GM12878 (cell line): ENCODE measurements at places on chromosomes 7 and 10. TPM values are rescaled to one million over a fixed set of nuclear protein-coding genes. Genes with fewer than 3 reads are reported as not detected.

Gene SLC39A12
- polyA plus RNA-seq: 0.47 and 0.54 TPM in 2 replicates

Gene NPSR1
- polyA plus RNA-seq: not detected in 2 replicates

Gene MYH16
- polyA plus RNA-seq: 0.31 and 0.33 TPM in 2 replicates

Gene TMEM176A
- not detected in 2 replicates for polyA plus RNA-seq

Gene SEMA3E
- 0.78 and 1.6 TPM in 2 replicates for polyA plus RNA-seq

Gene KCND2
- polyA plus RNA-seq: 5.8 and 6.2 TPM in 2 replicates

Gene AOAH
- 0.32 and 0.89 TPM in 2 replicates for polyA plus RNA-seq

Gene PRF1
- polyA plus RNA-seq: 0.88 and 1.4 TPM in 2 replicates

Gene SEMA3A
- polyA plus RNA-seq: 0.01 and 0.17 TPM in 2 replicates

Gene OPN4
- not detected in 2 replicates for polyA plus RNA-seq

Gene CELF2
- 117 and 123 TPM in 2 replicates for polyA plus RNA-seq

Gene SPRN
- 0.96 and 1.1 TPM in 2 replicates for polyA plus RNA-seq

- H3K27ac ChIP-seq: no peak overlapping the region
- no peaks in the 10 kb centered on the region for H3K27me3 ChIP-seq
- no peaks in the 10 kb centered on the region for H3K4me1 ChIP-seq
- no peak for DNase-seq
These were observed 125.4 kb downstream of the ADK start for GRCh38 chr10:74276416-74276815.

DNA sequence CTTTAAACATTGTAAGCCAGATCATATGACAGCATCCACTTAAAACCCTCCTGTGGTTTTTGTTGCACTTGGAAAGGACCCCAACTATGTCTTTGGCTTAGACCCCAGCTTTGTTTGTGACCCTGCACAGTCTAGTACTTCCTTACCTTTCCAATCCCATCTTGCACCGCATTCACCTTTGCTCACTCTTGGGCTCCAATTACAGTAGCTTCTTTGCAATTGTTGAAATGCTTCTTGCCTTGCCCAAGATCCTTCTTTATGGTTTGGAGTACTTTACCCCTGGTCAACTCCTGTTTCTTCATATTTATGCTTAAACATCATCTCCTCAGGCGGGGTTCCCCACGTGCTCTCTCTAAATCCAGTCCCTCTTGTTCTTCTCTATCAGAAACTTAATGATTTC, 162.6 kb downstream of the PTEN start:
- H3K27ac ChIP-seq: no peak overlapping the region
- DNase-seq: no peak
- H3K36me3 ChIP-seq: no peaks in the 10 kb centered on the region
- no peaks in the 10 kb centered on the region for H3K27me3 ChIP-seq
- H3K4me3 ChIP-seq: no peak overlapping the region

GRCh38 chr10:10332786-10333185, 684.9 kb upstream of the CELF2 start:
- H3K36me3 ChIP-seq: no peaks in the 10 kb centered on the region
- no peak overlapping the region for H3K27ac ChIP-seq
- no peaks in the 10 kb centered on the region for H3K4me1 ChIP-seq
- no peak for DNase-seq
- H3K27me3 ChIP-seq: no peaks in the 10 kb centered on the region; the same call in 1 of the 2 replicates

- H3K27ac ChIP-seq: no peak overlapping the region
- no peaks in the 10 kb centered on the region for H3K4me1 ChIP-seq
- no peak for DNase-seq
These were observed 1.6 kb downstream of the GHRHR start for GRCh38 chr7:30965372-30965771.

DNA sequence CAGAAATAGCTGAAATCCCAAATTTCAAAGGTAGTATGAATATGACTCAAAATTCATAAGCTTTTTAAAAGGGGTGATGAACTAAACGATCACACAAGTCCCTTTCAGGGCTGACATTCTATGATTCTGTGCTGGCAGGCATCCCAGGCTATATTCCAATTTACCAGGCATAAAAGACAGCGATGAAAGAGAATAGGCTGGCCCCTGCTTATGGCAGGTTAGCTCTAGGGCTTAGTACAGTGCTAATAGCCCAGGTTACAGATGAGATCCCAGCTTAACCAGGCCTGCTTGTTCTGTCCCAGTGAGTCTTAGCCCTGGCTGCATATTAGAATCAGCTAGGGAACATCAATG, 56.4 kb downstream of the CDHR3 start:
- peaks cover 24% of the 10 kb centered on the region for H3K4me1 ChIP-seq
- no peak overlapping the region for H3K27ac ChIP-seq
- no peak for DNase-seq
- H3K27me3 ChIP-seq: no peaks in the 10 kb centered on the region

DNA sequence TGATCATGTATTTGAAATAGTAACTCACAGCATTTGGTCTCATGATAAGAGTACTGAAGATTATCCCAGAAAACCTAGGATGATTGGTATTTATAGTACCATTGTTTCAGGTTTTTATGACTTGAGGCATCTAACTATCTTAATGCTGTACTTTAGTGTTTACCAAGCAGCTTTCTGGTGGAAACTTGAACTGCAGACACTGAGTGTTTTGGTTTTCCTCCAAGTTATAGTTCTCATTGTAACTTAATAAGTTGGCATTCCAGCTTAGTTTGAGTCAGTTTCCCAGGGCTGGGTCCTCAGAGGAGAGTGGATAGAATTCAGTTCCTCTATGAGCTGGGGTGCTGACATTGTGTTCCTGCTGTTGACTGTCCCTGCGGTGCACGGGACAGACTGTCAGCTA, 50.4 kb downstream of the SEC23IP start:
- H3K27ac ChIP-seq: no peak overlapping the region
- no peaks in the 10 kb centered on the region for H3K4me1 ChIP-seq
- no peak overlapping the region for H3K4me3 ChIP-seq
- no peaks in the 10 kb centered on the region for H3K27me3 ChIP-seq

- H3K36me3 ChIP-seq: no peaks in the 10 kb centered on the region; the same call in 1 of the 2 replicates
- H3K27me3 ChIP-seq: no peaks in the 10 kb centered on the region
- no peak overlapping the region for H3K27ac ChIP-seq
- no peak overlapping the region for H3K4me3 ChIP-seq
- DNase-seq: peak; percentile 63
- H3K4me1 ChIP-seq: peaks cover 39% of the 10 kb centered on the region
These were observed 26.5 kb downstream of the LMTK2 start for GRCh38 chr7:98133181-98133580.

- no peaks in the 10 kb centered on the region for H3K4me1 ChIP-seq
- no peak overlapping the region for H3K4me3 ChIP-seq
- H3K27me3 ChIP-seq: peaks cover 2% of the 10 kb centered on the region
- no peak overlapping the region for H3K27ac ChIP-seq
These were observed 13.8 kb upstream of the INPP5A start for GRCh38 chr10:132523561-132524442.

- no peak overlapping the region for H3K4me3 ChIP-seq
- H3K4me1 ChIP-seq: no peaks in the 10 kb centered on the region
- H3K27me3 ChIP-seq: no peaks in the 10 kb centered on the region
- H3K27ac ChIP-seq: no peak overlapping the region
- no peak for DNase-seq
These were observed 382.1 kb downstream of the ANKRD7 start for GRCh38 chr7:118606602-118607001.

- peaks cover 13% of the 10 kb centered on the region; the same call in 1 of the 2 replicates for H3K4me1 ChIP-seq
- no peaks in the 10 kb centered on the region for H3K27me3 ChIP-seq
- no peak for DNase-seq
- H3K27ac ChIP-seq: no peak overlapping the region
- no peak overlapping the region for H3K4me3 ChIP-seq
These were observed 30.2 kb downstream of the WBP1L start for GRCh38 chr10:102773986-102774385.

DNA sequence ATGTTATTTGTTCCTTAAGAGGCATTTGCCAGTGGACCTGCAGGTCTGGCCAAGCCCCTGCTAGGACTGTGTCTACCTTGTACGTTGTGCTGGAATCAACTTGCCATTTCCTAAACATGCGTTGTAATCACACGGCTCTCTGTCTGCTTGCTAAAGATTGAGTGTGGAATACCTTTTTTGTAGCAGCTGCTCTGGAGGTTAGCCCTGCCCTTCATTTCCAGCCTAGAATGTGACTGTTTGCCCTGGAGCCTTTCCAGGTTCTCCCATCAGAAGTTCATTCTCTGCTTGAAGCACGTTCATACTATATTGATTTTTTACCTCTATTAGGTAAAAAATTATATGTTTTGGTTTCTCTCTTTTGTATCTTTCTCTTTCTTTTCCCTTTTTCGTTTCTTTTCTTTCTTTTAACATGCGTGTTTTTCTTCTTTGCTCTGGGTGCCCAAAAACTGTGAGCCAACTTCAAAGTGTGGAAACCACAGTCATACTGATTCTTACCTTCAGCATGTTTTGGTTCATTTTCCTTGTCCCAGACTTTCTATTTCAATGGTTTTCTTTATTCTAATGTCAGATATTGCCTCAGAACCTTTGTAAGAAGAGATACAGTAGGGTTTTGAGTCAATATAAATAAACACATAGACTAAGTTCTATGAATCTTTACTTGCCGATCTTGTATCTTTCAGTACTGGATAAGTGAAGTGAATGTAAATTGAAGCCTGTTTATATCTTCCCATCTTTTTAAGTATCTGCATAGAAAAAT, 111.9 kb upstream of the RPA3 start:
- H3K4me3 ChIP-seq: no peak overlapping the region
- H3K36me3 ChIP-seq: no peaks in the 10 kb centered on the region
- no peak for DNase-seq

GRCh38 chr7:2180081-2180480, 52.7 kb downstream of the MAD1L1 start:
- H3K27me3 ChIP-seq: no peaks in the 10 kb centered on the region
- peaks cover 8% of the 10 kb centered on the region for H3K4me1 ChIP-seq
- no peak overlapping the region for H3K27ac ChIP-seq
- H3K36me3 ChIP-seq: no peaks in the 10 kb centered on the region; the same call in 1 of the 2 replicates
- no peak for DNase-seq

DNA sequence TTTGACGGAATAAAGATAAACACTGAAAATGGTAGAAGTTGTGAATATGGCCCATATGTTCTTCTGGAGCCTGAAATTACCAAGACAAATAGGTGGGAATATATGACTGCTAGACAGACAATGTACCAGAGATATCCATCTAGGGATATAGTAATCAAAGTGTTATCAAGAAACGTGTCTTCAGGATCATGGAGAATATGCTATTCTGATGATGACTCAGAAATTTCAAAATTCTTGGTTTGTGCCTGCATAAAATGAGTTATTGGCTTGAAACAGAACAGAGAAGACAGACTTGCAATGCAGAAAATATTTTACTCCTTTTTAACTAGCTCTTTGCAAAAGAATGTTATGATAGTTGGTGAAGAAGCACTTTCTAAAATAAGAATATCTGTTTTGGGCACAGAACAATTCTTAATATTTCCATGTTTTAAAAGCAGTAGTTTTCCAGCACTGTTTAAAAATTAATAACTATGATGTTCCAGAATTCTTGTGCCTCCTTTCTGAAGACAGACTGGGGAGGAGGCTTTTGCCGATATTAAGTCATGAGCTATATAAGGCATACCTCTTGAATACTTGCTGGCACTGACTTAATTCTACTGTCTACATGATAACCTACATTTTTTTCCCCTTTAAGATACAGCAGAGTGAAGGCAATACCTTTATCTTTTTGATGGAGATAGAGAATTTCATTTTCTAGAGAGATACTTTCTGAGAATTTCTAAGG, 34.4 kb upstream of the CABCOCO1 start:
- no peak overlapping the region for H3K27ac ChIP-seq
- no peaks in the 10 kb centered on the region for H3K27me3 ChIP-seq
- no peaks in the 10 kb centered on the region for H3K4me1 ChIP-seq
- no peak for DNase-seq
- no peak overlapping the region for H3K4me3 ChIP-seq
- no peaks in the 10 kb centered on the region for H3K36me3 ChIP-seq

GRCh38 chr7:100824499-100825214, 2.7 kb downstream of the EPHB4 start:
- H3K36me3 ChIP-seq: no peaks in the 10 kb centered on the region
- H3K27ac ChIP-seq: no peak overlapping the region
- no peak for DNase-seq
- peaks cover 14% of the 10 kb centered on the region for H3K27me3 ChIP-seq
- H3K4me3 ChIP-seq: no peak overlapping the region

DNA sequence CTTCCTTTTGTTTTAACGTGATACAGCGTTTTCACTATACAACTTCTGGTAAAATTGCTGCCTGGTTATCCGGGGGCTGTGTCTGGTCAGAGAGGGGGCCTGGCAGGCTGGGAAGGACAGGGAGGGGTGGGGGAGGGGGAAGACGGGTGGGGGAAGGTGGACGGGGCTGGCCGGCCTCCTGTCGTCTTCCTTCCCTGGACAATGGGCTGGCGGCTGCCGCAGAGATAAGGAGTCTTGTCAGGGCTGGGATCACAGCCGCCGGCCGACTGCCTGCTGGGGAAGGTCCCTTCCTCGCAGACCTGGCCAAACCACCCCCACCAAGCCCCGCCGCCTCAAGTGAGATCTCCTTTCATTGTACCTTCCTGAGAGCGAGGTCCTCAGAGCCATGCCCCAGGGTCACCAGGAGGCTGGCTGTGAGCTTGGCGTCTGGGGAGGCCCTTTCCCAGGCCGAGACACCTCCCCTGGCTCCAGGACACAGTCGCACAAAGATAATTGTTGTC, 151.2 kb upstream of the TNRC18 start:
- H3K4me3 ChIP-seq: no peak overlapping the region
- H3K36me3 ChIP-seq: no peaks in the 10 kb centered on the region
- no peak overlapping the region for H3K27ac ChIP-seq
- H3K27me3 ChIP-seq: no peaks in the 10 kb centered on the region
- no peaks in the 10 kb centered on the region; the same call in 1 of the 2 replicates for H3K4me1 ChIP-seq
- DNase-seq: no peak

DNA sequence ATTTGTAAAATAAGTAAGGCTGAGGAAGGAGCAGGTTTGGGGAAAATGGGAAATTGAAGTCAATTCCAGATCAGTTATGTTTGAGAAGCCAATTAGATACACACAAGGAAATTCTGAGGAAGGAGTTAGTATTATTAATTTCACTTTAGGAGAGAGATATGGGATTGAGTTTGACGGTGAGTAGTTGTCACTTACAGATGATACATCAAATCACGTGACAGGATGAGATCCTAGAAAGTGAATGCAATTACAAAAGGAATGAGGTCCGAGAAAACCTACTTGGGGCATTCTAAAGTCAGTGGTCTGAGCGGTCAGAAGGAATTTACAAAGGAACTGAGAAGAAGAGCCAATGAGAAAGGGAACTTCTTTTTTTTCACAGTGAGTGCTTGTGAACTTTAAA, 364.3 kb upstream of the TMEM229A start:
- H3K27ac ChIP-seq: no peak overlapping the region
- no peaks in the 10 kb centered on the region for H3K4me1 ChIP-seq
- no peaks in the 10 kb centered on the region for H3K27me3 ChIP-seq
- H3K36me3 ChIP-seq: no peaks in the 10 kb centered on the region
- no peak overlapping the region for H3K4me3 ChIP-seq
- no peak for DNase-seq

DNA sequence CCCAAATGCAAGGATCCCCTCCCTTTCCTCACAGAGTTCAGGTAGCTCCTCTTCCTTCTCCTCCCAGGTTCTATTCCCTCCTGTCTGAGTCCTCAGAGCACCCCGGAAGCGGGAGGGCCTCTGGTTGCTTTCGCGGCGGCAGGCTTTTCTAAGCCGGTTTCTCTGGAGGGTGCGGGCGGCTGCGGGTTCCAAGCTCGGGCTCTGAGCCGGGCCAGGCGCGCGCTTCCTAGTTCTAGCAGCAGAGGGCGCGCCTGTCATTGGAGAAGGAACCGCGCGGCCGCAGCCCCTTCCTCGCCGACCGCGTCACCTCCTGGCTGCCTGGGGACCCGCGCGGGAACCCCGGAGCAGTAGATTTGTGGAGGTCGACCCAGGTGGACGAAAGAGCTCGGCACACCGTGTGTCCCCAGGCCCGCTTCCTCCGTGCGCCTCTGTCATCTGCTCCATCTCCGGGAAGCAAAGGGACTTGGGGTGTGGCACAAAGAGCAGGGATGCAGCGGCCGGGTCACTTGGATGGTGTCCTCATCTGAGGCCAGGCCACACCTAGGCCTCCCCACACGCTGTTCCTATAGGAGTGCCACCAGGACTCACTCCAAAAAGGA, 389.0 kb upstream of the PODXL start:
- no peak overlapping the region for H3K4me3 ChIP-seq
- no peak for DNase-seq
- H3K4me1 ChIP-seq: no peaks in the 10 kb centered on the region; the same call in 1 of the 2 replicates
